ENCODE measurements at places on chromosomes 5 and 9.

- DNase-seq = no peak
Measured at GRCh38 chr5:138111937-138112336, 27.3 kb downstream of the NME5 start.

DNA sequence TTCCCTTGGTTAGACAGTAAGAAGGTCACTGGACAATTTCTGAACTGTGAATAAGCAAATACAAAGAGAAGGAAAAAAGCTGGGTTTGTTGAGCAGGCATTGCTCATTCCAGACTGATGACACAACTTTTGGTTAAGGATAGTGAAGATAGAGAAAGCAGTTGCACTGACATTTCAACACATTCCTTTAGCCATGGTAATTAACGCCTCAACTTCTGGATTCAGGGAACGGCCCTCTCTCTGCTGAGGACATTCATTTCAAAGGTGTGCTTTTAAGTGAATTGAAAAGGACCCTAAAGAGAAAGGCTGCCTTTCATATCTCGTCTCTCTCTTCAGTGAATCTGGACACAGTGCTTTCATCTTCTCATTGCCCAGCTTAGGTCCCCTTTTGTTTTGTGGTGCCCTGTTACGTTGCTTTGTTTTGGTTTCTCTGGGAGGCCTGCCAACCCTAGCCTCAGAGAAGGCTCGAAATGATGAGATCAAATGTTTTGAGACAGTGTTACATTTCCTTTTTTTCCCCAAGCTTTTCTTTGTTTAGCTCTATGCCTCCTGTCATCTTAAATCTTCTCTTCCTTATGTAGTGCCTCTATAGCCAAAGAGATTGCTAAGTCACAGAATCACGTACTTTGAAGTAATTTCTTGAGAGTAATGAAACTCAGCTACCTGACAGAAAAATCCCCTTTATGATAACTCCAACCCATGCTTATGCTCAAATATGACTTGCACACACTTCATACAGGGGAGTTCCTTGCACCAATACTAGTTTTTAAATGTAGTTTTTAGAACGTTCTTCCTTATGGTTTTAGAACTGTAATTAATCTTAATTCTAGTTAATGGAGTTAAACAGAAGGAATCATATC lies 94.4 kb upstream of the IFNE start:
- DNase-seq = peak; percentile 42

DNA sequence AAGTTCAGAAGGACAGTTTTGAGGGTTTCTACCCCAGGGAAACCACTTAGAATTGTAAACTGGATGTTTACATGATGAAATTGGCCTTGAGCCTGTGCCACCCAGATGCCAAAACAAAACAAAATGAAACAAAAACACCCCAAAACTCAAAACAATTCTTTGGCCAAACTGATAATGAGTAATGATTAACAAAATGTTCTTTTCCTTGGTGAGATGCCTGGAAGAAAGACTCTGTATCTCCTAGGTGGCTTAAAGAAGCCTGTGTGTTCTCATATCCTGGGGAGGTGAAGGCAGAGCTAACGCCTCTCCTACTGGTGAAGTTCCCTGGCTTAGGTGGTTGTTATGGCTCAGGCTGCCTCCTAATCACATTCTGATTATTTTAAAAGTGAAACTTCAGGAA lies 120.5 kb downstream of the NPR3 start:
- no peak for DNase-seq

- DNase-seq = no peak
Measured at GRCh38 chr9:123678878-123679329, 251.0 kb downstream of the DENND1A start.

DNA sequence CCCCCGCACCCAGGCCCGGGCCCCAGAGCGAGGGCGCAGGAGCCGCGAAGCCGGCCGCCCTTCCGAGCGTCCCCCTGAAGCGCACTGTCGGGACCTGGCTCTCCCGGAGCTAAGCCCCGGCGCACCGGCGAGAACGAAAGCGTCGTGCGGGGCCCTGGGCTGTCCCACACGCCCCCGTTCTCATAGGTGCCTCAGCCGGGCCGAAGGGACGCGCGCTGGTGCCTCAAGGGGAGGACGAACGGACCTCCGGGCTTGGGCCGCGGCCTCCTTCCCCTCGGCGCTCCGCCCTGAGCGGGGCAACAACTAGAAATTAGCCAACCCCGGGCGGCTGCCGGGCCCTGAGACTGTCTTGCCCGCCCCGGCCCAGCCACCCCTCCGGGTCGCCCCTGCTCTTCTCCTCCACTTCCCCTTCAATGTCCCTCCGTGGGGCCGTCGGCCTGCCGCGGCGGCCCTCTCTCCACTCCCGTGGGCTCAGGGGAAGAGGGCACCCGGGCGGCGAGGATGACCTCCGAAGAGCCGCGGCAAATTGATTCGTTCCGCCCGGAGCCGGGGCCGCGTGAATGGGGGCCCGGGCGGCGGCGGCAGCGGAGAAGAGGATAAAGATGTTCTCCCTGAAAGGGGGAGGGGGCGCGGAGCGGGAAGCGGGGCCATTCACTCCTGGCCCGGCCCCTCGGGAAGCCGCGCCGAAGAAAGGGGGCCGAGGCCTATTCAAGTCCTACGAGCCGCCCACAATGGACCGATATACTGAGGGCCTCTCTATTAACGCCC lies 3.5 kb upstream of the PRDM12 start:
- DNase-seq = no peak

DNA sequence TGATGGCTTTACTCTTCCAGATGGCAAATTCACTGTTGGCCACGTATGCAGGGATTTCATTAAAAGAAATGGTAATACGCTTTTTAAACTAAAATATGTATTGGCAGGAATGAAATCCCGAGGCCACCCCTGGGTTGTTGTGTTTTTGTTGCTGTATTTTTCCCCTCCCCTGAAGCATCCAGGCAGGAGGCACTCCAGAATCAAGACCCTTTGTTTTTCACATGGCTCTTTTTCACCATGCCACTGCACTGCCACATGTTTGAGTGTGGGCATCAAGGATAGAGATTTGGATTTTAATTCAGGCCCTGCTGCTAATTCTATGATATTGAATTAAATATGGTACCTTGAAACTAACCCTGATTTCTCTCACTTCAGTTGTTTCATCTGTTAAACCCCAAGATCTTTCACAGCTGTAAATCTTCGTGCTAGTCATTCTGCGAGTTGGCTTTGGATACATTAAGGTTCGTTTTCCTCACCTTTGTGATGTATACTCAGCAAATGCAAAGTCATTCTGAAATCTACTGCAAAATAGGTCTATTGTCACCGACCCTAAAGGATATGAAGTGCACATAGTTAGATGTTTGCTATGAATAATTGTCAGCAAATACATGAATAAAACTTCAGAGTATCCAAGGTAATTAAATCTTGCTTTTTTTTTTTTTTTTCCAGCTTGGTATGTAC lies 533.4 kb downstream of the PTPRD start:
- no peak for DNase-seq

- DNase-seq = no peak
Measured at GRCh38 chr9:69120380-69121154, 53.5 kb upstream of the TJP2 start.

DNA sequence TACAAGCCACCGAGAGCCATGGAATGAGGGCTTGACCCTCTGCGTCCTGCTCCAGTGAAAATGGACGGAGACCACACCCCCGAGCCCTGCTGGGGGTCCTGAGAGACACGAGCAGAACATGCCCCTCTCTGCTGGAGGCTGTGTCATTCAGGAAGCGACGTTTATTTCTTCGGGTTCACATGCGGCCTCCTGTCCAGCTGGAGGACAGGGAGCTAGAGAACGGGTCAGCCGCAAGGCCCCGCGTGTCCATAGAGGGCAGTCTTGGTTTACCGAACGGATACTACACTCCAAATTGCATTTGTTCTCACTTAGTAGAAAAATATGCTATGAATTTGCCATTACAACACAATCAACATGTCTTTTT lies 36.1 kb downstream of the MRPL36 start:
- DNase-seq = peak; percentile 24

GRCh38 chr5:173759691-173760090 lies 128.5 kb upstream of the CPEB4 start:
- DNase-seq = no peak

- DNase-seq = peak; percentile 70
Measured at GRCh38 chr5:43037636-43038495, 2.3 kb downstream of the ANXA2R start.

GRCh38 chr9:37300620-37301019 lies 121.9 kb upstream of the GRHPR start:
- DNase-seq = peak; percentile 25

DNA sequence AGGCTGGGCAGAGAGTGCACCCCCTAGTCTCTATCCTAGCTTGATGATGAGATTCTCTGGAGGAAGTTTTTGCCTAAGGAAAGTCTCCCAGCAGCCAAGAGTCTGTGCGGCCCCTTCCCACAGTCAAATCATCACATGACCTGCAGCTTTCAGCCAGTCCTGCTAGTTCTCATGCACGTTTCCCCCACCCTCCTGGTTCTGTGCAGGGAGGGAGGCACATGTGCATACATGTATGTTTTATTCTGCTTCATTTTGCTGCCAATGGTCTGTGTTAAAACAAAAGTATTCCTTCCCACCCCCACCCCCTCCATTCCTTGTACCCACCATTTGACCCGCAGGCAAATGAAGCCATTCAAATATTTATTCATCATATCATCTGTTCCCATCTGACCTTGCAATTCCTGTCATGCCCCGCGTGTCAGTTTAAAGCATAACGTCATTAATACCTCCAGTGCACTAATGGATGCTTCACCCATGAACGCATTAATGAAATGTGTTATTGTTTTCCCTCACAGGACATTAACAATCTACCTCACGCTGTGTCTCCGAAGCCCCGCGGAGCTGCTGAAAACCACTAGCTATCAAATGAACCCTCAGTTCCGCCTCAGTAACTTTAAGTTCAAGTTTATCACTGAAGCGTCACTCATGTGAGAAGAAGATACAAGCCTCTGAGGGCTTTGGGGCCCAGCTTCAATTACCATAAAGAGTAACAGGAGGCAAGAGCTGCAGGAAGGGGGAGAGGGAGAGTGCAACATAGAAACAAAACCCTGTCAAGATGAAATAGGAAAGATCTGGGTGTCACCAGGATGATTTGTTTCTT lies 139.6 kb downstream of the RASEF start:
- DNase-seq = no peak

- no peak for DNase-seq
Measured at GRCh38 chr5:157463081-157463480, 3.1 kb downstream of the NIPAL4 start.

DNA sequence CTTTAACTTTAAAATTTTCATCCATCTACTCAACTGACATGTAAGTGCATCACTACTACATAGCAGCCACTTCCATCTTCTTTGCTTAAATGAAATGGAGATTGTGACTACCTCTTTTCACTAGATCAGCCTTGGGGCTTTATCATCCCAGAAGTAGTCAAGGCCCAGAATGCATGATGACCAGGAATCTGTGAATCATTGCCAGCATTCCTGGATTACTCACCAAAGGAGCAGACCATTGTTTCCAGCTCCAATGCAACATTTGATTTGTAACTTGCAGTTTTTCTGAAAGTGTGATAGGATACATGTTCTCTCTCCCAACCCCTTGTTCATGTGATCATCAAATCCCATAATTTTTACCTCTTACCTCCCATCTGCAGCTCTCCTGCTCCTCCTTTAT lies 65.1 kb downstream of the PLPPR1 start:
- no peak for DNase-seq

GRCh38 chr5:145689235-145689634 lies 145.9 kb downstream of the PRELID2 start:
- DNase-seq = no peak

GRCh38 chr9:20559231-20559890 lies 62.9 kb downstream of the MLLT3 start:
- DNase-seq = no peak

DNA sequence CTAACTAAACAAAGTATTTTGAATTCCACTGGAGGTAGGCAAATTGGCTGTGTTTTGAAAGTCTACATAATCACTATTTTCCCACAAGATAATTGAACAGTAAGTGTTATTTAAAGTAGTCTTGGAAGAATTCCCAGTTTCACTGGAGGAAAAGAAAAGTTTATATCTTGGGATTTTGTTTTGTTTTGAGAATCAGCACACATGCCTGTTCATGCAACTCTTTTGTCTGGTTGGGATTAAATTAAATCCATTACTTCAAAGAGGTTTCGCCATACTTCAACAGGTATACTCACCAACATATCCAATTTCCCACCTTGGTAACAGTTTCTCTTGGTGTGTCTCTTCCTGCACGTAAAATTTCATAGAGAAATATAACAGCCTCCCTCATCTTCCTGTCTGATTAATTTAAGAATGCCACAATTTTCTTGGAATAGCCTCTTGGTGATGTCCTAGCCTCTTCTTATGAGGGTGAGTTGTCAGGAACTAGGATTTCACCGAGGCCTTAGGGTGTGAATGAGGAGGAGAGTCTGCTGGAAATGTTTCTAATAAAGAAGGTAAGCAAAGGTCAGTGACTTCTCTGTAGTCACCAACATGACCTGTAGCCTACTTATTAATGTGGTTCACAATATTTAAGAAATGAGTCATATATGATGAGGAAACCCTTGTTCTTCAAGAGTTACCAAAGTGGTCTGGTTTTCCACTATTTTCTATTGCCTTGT lies 48.1 kb downstream of the ITGA2 start:
- no peak for DNase-seq

- DNase-seq = no peak
Measured at GRCh38 chr5:156677963-156678362, 172.1 kb upstream of the PPP1R2B start.

DNA sequence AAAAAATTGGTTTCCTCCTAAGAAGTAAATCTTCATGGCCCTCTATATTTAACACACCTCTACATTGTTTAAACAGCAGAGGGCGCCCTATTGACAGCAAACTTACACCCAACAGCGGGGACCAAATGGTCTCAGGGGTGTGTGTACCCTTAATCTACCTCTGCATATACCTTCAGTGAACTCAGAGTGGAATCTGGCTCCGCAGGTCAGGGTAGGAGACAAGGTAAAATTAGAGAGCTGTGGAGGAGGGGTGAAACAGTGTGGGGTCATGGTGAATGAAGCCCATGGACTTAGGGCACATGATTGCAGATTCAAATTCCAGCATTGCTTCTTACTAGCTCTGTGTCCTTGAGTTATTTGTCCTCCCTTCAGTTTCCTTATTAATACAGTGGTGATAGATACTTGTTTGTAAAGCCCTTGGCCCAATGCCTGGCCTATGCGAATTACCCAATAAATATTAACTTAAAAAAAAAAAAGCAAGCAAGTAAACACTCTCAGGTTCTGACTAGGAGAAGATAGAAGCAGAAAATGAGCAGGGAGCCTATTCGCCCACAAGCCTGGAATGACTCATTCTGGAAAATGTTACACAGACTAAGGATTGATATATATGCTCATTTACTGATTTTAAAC lies 122.9 kb downstream of the CAVIN4 start:
- DNase-seq = peak; percentile 30

DNA sequence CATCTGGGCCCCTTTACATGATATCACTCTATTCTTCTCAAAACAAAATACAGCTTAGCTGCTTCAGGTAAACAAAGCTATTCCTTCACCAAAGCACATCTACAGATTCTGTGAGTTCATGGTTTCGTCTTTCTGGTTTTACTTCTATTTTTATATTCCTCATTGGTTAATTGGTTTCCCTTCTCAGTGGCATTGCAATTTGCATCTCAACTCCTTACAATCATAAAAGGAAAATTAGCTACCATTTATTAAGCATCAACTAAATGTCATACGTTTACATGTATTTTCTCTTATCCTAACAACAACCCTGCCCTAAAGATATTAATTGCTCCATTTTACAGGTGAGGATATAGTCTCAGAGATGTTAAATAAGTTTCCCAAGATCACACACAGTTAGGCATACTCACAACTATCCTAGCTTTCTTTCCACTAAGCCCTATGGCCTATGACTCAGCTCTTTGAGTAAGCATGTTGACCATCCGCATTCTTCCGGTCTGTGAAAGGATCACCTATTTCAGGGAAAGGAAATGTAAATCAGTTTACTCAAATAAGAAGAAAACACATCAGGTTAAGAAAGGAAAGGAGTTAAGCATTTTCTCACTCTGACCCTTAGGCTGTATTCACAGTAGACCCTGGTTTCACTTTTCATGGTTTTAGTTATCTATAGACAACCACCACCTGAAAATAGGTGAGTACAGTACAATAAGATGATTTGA lies 146.1 kb downstream of the CAAP1 start:
- DNase-seq = no peak

Measured in activated CD4-positive, alpha-beta T cell treated with anti-CD3 and anti-CD28 coated beads, Interleukin-2, Interleukin-4, amounts not matched to agents 100 ng/mL and 50 ng/mL, durations not matched to agents 16 hours and 8 hours (primary cell).